ENCODE measurements at places on chromosomes 2 and 18. TPM values are rescaled to one million over a fixed set of nuclear protein-coding genes. Genes with fewer than 3 reads are reported as not detected.

Gene EN1
- not detected for total RNA-seq

Gene OSR1
- total RNA-seq, result 7.8 TPM

Gene KRTCAP3
- not detected for total RNA-seq

Gene RRM2
- 4.3 TPM for total RNA-seq

Gene HOXD1
- total RNA-seq, result not detected

Gene NT5DC4
- not detected for total RNA-seq

Gene HES6
- total RNA-seq, result 19.9 TPM

Gene HOXD3
- 4.1 TPM for total RNA-seq

Gene GPAT2
- total RNA-seq, result 4.9 TPM
